ENCODE measurements at places on chromosomes 6 and 20.

DNA sequence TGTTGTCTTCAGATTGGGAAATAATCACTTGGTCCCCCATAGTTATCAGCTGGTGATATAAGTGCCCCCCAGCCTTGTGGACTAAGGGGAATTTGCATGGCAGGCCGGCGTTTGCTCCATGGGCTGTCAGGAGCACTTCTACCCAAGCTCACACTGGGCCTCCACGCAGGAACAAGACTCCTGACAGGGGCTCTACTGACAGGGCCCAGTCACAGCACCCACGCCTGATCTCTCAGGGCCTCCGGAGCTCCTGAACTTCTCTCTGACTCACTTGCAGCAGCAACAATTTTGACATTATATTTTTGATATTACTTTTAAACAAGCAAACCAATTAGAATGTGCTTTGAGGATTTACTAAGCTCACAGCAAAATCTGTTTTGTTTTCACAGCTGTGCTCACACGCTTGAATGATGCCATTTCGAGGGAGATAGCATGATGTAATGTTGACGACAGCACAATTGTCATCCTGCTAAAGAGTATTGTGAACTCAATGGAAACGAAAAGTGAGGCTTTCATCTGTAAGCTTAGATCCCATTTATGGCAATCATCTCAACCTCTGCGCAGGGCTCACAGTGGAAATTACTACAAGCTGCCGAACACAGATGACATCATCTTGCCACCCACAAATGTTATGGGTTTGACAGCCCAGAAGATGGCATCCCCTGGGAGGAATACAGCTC is 28.7 kb upstream of the TXNDC5 start:
- no peak for DNase-seq

DNA sequence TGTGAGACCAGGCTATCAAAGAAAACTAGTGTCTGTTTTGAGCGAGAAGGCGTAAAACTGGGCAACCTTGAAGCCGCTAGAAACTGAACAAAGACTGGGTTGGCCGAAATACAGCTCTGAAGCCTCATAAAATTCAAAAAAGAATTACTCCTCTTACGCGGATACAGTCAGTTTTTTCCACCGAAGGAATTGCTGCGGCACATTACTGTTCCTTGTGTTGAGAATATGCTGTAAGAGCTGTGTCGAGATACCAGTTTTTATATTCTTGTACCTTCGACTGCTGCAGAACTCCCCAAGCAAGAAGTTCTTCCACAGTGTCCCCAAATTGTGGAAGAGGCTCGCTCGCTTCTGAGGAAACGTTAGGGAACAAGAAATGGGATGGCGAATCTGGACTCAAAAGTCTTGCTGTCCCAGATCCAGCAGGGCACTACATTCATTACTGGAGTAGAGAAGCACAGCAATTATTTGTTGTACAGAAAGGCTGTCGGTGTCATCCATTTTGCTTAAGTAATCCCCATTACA is 523 bp upstream of the COX7A2 start:
- no peak for DNase-seq

DNA sequence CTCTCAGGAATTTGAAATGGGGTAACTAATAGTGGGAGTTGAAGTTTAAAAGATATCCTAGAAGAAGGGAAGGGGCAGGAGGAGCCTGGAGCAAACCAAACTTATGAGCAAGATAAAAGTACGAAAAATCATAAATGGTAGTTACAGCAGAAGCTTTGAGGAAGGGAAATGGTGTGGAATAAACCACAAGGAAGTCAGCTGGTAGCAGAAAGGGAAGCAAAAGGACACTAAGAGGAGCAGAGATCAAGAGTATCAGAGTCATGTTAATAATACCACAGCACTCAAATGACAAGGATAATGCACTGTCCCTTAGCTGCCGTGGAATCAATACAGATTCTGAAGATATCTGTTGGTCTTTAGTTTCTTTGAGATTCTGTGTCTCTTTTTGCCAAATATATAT is 44.9 kb upstream of the CCDC28A start:
- no peak for DNase-seq

GRCh38 chr6:14709900-14710299 is 536.0 kb upstream of the JARID2 start:
- no peak for DNase-seq

DNA sequence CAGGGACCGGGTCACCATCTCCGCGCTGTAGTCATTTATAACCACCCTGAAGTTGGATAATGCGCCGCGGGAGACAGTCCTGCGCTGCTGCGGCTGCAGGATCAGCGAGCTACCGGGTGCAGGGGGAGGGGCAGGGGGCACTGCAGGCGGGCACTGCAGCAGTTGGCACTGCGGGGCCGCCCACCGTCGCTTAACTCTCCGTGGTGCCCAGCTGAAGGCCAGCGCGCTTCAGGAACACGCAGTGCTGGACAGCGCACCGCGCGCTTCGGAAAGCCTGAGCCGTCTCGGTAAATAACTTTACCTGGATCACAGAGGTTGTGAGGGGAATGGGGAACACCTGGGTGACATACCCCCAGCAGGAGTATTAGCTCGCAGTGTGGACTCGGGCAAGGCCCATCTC is 12.4 kb upstream of the LRFN2 start:
- no peak for DNase-seq

GRCh38 chr6:141403827-141404226 is 728.9 kb upstream of the GJE1 start:
- no peak for DNase-seq

DNA sequence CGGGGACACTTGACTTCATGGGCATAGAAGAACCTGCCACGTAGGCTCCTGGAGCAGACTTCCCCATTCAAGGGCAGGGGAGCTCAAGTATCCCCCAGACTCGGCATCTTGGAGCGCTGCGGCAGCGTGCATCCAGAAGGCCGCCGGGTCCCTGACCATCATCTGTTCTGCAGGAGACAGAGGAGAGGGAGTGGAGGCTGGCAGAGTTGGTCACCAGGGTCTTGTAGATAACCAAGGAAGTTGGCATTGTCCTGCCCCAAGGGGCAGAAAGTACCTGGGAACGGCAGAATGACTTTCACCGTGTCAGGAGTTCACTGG is 82.8 kb downstream of the TCP11 start:
- DNase-seq: no peak

- no peak for DNase-seq
These were observed 192.6 kb upstream of the VGLL2 start for GRCh38 chr6:117072781-117073180.

GRCh38 chr6:13488015-13488895 is 855 bp upstream of the GFOD1 start:
- DNase-seq: no peak

DNA sequence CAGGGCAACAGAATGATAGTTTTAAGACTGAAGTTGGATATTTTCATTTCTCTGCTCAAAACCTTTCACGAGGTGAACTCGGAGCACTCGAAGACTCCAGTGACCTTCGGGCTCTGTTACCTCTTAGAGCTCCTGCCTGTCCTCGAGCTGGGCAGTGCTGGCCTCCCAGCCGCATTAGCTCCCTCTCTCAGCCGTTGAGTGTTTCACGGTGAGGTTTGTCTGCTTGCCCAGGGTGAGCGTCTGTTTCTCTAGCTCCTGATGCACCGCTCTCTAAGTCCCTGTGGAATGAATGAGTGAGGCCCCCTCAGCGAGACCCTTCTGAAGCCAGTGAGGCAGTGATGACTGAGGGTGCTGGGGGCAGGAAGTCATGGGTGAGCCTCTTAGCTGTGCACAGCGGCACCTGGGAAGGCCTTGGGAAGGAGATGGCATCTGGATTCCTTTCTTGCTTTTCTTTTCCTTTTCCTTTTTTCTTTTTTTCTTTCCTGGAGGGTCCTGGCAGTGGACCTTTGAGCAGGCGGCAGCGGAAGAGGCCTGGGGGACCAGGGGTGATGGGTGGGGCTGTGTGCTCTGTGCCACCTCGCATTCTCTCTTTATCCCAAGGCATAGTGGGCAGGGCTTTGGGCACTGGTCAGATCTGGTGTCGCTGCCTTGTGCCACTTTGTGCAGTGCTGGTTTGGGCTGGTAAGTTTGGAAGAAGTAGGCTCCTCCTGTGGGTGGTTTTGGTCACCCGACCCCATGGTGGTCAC is 2.2 kb downstream of the PSMG4 start:
- DNase-seq: no peak

DNA sequence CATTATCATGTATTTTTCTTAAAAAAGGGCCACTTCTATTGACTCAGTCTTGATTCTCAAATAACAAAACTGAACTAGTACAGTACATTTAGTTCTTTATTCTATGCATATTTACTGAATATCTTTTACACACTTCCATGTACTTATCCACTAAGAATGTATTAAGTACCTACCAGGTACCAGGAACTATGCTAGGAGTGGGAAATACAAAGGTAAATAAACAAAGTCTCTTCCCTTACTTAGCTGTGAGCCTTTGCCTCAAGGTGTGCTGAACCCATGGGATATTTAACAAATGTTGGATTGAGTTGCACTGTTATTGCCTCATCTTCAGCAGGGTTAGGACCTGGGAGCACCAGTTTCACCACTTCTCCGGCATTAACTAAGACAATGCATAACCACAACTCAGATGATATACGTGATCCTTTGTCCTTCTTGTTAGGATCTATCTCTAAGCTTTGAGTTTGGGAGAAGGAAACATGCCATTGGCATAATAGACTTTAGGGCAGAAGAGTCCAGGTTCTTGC is 533.9 kb downstream of the TFAP2B start:
- DNase-seq: no peak

DNA sequence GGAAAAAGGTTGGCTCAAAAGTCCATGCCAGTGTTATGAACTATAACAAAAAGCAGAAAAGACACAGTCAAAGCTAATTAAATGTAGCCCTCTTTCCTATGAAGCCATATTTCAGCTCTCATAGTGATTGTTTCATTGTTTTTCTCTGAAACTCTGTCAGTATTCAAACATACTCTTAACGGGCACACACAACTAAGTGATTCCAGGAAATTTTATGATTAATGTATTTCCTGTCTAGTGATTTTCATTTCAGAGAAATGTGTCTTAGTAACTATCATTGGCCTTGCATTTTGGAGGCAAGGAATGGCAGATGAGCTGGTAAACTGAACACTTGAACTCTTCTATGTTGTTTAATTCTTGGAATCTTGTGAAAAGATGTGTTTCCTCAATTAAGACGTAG is 68.0 kb downstream of the CLVS2 start:
- DNase-seq: no peak

DNA sequence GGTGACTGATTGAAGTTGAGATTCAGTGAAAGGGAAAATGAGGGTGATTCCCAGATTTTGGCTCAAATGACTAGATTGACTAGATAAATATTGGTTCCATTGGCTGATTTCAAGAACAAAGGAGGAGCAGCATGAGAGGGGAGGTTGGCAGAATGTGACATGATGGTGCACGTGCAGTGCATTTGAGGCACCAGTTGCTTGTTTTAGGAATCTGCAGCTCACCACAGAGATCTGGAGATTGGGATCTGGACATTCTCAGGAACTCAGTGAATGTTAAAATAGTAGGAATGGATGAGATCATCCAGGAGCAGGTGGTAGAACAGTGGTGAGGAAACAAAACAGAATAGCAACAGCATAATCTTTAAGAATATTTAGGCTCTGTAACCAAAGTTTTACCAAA is 496.3 kb downstream of the DHX35 start:
- no peak for DNase-seq

GRCh38 chr6:160735523-160735922 is 33.5 kb downstream of the PLG start:
- DNase-seq: no peak

DNA sequence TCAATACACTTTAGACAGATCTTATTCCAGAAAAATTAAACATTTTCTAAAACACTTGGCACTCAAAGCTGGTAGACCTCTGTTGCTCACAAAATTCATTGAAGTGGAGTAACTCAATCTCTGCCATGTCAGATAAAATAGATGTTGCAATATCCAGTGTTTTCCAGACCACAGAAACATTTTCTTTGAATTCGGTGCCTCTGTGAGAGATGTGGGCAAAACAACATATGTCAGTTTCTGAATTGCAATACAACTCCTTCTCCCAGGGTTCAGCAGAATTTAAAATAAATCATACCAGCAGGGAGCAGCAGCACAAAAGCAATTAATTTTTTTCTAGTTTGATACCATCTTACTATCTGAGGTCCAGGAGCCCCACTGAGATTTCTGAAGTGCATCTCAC is 11.3 kb upstream of the PKHD1 start:
- DNase-seq: no peak

DNA sequence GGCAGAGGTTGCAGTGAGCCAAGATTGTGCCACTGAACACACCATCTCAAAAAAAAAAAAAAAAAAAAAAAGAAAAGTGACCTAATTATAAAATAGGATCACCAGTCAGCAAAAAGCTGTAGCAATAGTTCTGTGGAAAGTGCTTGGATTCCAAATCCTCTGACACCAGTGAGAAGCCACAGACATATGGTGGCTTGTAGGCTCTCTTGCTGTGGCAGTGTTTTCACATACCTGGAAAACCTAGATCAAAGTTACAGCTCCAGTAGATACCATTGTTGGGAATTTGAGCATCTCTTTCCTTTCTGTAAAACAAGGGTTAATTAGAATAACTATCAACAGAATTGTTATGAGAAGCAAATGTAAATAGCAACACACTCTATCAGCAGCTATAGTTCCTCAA is 4.1 kb downstream of the CCDC170 start:
- DNase-seq: no peak

DNA sequence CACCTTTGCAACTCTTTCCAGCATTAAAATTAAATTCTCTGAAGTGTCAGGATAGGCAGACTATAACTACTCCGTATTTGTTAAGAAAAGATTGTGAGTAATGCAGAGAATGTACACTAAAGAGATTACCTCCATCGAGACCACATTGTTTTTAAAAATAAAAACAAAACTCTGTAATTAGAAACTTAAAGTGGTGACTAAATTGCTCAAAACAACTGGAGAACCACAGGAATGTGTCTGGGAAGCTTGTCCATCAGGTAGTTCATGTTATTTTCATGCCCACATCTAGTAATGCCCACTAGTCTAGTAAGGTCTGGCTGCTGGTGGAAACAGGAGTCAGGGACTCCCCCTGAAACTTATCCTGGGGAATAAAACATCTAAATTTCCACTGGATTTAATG is 103.0 kb upstream of the FOXQ1 start:
- no peak for DNase-seq

- DNase-seq: no peak
These were observed 12.4 kb upstream of the CSNK2A1 start for GRCh38 chr20:555976-556385.

DNA sequence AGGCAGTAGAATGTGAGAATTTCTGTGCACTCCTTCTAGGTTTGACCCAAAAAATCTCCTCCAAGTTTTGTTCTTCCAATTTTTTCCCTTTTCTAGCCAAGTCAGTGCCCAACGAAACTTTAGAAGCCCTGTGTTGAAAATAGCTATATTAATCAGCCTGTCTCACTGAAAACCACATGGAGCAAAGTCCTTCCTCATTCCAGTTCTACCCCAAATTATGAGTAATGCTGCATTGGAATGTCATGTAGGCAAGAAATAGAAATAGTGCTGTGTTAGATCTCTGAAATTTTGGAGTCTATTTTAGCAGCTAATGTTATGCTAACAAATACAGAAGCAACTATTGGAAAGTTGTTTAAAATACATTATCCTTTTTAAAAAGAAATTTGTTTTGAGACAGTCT is 725.5 kb downstream of the TBC1D32 start:
- no peak for DNase-seq

DNA sequence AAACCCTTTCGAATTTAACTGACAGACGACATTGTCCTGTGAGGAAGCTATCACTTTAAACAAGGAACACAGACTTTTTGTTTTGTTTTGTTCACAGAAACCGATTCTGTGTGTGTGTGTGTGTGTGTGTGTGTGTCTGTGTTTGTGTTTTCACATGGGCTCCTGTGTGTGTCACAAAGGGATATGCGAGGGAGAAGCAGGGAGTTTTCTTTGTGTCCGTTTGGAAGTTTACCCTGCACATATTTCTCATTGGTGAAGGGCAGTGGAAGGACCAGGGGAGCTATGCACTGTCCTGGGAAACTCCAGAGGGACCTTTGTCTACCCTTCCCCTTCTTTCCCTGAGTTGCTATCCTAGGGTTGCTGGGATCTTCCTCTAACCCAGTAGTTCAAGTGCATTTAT is 17.7 kb downstream of the POM121L2 start:
- no peak for DNase-seq
